ENCODE measurements at places on chromosomes 4 and X.
A peak's percentile ranks its signal among the peaks of the same experiment; 100 is the strongest.

DNA sequence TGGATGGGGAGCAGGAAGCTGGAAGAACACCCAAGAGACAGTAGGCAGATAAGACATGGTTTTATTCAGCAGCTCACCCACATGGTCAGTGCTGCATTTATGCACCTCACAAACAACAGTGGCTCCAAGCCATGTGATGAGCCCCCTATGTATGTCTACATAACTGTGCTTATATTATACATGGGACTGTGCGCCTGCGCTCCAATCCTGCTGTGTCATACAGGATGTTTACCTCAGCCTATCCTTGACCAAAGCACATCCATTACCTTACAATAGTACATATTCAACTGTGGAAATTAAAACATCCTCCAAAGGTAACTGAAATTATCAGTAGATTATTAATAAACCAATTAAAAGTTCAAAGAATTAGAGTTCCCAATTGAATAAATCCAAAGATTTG is 44.1 kb upstream of the SGMS2 start:
- DNase-seq = no peak

- no peak for DNase-seq
Measured at GRCh38 chrX:125266153-125266660, 53.5 kb upstream of the TEX13C start.

- no peak for DNase-seq
Measured at GRCh38 chr4:139685180-139685579, 19.6 kb downstream of the MGST2 start.

DNA sequence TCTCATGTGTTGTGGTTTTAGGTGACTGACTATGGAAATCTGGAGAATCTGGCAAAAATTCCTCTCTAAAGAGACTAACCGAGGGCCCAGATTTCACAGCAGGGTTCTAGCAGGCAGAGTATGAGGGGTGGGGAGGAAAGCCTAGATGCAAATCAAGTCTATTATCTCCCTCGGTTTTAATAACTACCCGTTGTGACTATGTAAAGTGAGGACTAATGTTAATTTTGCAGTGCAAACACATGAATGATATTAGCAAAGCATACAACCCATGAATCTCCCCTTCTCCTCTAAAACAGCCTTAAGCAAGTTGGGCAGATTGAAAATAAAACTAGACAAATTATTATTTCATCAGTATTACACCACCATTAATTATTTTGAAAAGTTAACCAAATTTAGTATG is 131.4 kb downstream of the SLITRK2 start:
- no peak for DNase-seq

DNA sequence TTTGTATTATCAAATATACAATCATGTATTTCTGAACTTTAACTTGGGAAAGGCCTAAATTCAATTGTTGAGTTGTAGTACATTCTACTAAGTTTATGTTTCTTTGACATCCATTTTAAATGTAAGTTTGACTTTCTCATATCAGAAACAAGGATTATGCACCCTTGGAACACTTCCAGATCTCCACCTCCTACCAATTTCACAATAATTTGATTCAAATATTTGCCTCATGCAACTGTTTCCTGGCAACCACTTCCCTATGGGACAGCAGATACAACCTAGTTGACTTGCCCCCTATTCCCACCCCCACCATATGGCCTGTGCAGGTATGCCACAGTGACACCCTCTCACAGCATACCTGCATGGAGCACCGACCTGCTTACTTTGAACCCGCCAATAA is 506.4 kb upstream of the PABPC4L start:
- DNase-seq = no peak

DNA sequence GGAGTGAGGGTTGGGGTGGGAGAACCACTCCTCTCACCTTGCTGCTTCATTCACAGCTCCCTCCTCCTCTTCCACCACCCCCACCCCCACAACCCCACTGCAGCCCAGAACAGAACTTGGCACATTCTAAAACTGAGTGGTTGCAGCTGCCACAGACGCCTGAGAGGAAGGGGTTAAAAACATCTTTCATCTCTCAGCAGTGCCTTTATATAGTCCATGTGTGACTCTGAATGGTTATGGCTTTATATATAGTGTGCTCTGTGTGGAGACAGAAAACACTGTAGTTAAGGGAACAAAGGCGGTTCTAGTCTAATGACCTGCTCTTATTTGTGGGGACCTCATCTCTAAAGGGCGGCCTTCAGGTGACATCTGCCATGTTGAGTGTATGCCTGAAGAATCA is 144.8 kb downstream of the BCOR start:
- DNase-seq = no peak

GRCh38 chr4:62398318-62398717 is 1198.2 kb downstream of the ADGRL3 start:
- no peak for DNase-seq

GRCh38 chrX:134571796-134572195 is 86.5 kb downstream of the PLAC1 start:
- no peak for DNase-seq

DNA sequence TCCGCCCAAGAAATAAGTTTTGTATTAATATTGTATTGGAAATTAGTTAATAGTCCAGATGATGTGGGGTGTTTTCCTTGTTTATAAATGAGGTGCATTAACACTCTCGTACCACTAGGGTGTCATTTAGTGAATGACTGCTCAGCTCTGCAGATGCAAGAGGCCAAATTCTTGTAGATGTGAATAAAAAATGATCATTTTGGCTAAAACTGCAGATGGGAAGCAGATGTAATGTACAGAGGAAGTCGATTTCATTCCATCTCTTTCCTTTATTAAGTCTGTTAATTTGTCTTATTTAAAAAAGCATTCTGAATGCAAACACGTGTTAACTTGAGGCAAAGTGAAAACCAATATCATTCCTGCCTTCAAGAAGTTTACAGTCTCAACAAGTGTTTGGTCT is 108.1 kb downstream of the DHX15 start:
- peak; percentile 13 for DNase-seq

- no peak for DNase-seq
Measured at GRCh38 chr4:95386410-95386809, 162.4 kb downstream of the UNC5C start.

DNA sequence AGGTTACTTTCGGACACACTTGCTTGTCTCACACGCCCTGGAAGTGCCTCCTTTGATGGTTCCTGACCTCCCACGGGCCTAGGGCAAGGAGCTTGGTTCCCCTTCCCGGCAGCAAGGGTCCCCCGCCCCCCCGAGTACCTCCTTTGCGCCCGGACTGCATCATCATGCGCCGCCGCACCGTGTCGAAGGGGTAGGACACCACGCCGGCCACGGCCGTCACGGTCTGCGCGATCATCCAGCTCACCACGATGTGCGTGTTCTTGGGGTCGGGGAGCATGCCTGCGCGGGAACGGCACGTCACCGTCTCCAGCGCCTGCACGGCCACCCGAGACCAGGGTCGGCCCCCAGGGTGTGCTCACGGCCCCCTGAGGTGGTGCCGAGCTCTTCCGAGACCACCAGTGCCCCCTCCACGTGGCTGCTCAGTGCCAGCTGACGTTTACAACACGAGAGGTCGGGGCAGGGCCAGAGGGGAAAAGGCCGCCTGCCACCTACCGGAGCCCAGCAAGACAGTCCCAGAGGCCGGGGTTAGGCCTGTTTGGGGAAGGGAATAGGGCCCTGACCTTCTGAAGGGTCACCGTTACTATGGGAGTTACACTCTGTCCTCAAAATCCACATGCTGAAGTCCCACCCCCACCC is 4.7 kb downstream of the SLC25A6 start:
- DNase-seq = no peak

DNA sequence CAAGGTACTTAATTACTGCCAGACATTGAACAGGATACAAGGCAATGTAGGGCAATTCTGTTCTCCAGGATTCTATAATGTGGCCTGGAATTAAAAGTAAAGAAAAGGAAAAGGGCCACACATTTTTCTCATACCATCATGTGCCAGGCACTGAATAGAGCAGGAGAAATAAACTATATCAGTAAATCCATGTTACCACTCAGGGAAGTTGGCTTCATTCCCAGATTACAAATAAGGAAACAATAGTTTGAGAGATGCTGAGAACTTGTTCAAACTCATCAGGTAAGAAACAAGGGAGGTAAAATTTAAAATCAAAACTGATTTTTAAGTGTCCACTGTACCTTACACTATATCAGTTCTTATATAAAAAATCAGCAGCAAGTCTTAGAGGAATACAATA is 645.0 kb upstream of the ATOH1 start:
- no peak for DNase-seq

DNA sequence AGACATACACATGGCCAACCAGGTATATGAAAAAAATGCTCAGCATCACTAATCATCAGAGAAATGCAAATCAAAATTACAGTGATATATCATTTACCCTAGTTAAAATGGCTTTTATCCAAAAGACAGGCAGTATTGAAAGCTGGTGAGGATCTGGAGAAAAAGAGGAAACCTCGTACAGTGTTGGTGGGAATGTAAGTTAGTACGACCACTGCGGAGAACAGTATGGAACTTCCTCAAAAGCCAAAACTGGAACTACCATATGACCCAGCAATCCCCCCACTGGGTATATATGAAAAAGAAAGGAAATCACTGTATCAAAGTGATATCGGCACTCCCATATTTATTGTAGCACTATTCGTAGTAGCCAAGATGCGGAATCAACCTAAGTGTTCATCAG is 23.4 kb downstream of the ABHD18 start:
- DNase-seq = no peak

DNA sequence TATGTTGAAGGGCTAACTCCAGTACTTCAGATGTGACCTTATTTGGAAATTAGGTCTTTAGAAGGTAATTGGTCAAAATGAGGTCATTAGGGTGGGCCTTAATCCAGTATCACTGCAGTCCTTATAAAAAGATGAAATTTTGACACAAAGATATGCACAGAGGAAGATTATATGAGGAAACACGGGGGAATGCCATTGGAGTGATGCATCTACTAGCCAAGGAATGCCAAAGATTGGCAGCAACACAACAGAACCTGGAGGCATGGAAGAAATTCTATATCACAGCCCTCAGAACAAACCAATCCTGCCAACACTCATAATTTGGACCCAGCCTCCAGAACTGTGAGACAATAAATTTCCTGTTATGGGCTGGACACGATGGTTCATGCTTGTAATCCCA is 17.6 kb downstream of the TRIM61 start:
- peak; percentile 55 for DNase-seq

Measured in fibroblast of skin of back (primary cell).